Activated T-cell treated with anti-CD3 and anti-CD28 coated beads, Interleukin-2, amount 50 U/mL, for 48 hours (primary cell): ENCODE measurements at places on chromosomes 4 and X.

GRCh38 chr4:37717576-37717975 is 31.4 kb upstream of the RELL1 start:
- DNase-seq, result no peak

DNA sequence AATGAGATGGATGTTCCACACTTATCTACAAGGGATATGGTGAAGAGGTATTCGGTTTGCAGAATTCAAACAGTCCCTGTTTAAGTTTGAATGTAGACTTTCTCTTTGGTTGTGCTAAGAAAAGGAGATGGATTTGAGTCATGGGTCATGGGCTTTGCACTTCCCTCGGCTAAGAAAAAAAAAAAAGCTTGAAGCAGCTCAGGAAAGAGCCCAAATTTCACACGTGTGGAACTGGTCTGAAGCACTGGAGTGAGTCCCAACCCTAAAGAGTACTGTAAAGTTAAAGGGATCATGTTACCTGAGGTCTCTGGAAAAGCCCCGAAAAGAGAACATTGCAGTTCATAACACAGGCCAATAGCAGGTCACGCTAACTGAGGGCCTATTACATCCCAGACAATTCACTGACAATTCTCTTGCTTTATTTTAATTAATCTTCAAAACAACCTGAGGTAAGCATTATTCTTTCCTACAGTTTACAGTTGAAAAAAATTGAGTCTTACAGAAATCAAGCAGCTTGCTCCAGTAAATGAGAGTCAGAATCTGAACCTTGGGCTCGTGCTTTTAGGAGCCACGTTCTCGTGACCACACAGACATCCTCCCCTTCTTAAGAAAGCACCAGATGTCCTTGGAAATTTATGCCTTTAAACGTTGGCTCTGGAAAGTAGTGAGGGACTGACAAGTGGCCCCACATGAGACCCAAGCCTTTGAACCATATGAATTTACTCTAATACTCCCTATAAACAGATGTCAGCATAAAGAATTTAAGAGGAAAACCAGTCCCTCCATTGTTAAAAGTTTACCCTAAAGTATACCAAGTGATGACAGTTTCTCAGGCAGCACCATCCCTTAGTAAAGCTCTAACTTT is 89.3 kb downstream of the MAD2L1 start:
- DNase-seq, result no peak

DNA sequence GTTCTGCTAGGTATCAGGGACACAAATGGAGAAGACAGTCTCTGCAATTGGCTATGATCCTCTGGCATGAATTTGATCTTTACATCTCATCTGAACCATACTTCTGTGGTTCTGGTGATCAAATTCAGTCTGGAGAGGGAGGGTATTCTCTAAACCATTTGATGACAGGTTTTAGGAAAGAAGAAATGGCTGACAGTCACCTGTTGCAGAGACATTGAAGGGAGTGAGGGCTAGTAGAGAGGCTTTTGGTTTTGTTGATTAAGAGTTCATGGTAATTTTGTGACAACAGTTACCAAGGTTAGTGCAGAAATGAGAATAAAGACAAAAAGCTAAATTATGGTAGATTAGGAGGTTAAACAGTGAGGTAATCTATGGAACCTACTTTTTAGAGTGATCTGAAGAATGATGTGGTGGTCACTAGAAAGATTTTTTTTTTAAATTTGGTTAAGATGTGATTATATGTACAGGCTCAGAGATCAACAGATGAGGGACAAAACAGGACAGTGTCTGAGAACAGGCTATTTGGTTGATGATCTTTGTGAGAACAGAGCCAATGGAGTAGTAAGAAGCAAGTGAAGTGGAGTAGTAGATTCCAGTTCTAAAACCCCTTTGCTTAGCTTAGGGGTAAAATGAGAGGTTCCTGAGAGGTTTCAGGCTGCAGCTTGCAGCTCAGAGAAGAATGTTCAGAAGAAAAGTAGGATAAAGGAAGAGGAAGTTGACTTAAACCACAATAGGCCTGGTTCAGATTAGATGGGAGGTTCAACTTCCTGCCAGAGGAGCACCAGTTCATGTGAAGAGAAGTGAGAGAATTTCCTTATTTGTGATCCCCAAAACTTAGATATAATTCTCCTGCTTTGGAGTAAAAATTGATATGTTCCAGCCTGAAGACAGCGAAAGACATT is 34.7 kb downstream of the VSIG4 start:
- no peak for DNase-seq

DNA sequence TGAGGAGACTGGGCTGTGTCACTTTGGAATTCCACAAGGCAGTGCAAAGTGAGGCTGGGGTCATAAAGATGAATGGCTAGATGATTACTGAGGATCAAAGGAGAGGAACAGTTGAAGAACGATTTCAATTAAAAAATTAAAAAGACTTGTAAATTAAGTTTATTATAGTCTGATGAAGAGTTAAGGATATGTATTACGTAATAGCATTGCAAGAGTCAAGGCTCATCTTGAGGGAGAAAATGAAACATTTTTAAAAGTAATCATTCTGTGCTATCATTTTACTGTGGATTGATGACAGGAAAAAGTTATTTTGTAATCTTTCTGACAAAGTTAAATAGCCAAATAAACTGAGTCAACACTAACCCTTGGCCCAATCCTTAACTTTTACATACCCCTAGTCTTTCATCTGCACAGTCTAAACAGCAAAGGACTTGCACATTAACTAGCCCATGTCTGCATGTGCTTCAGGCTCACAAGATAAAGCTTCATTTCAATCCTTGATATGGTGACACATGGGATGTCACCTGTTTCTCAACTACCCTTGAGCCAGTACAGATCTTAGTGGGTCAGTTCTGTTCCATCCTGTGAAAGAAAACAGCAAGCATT is 465.5 kb upstream of the CTSO start:
- DNase-seq, result no peak

GRCh38 chr4:112946127-112946526 is 103.3 kb upstream of the ANK2 start:
- no peak for DNase-seq

- DNase-seq, result no peak
Observed at GRCh38 chr4:127967141-127967775, 2.1 kb downstream of the ABHD18 start.

- no peak for DNase-seq
Observed at GRCh38 chr4:48005781-48006180, 10.7 kb downstream of the CNGA1 start.

GRCh38 chrX:97119474-97120109 is 235.9 kb downstream of the RPA4 start:
- DNase-seq, result no peak
